ENCODE measurements at places on chromosomes 3 and 15.

- no peak for DNase-seq
Observed at GRCh38 chr15:75616766-75617165, 8.8 kb downstream of the SNUPN start.

DNA sequence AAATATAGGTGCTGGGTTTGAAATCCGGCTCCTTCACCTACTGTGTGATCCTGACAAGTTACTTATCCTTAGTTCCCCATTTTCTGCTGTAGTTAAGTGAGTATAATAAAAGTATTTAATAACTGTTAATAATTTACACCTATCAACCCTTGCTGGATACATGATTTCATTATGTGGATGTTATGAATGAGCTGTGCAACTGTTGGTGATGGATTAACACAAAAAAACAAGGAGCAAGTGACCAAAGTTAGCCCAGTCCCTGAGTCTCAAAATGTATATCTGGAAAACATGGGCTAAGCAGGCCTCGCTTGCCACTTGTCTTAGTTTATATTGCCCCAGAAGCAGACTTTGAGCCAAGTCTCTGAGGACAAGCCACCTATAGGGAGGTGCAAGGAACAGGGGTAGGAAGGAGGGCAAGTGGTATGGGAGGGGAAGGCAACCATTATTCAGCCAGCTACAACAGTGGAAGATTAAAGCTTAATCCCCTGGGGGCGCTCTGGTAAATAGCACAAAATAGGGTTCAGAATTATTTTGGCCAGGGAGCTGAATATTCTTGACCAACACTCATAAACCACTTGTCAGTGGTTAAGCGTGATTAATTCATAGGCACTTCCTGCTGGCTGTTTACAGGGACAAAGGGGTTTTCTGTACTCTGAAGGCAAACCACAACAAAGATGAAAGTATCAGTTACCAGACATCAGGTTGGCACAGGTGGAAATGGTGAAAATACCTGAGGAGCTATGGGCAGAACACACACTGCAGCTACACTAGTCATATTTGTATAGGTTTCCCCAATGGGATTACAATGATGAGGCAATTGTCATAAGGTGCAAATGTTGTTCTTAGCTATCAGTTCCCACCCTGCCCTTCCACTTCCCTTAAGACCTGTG lies 76.2 kb downstream of the TRIM42 start:
- DNase-seq: no peak

DNA sequence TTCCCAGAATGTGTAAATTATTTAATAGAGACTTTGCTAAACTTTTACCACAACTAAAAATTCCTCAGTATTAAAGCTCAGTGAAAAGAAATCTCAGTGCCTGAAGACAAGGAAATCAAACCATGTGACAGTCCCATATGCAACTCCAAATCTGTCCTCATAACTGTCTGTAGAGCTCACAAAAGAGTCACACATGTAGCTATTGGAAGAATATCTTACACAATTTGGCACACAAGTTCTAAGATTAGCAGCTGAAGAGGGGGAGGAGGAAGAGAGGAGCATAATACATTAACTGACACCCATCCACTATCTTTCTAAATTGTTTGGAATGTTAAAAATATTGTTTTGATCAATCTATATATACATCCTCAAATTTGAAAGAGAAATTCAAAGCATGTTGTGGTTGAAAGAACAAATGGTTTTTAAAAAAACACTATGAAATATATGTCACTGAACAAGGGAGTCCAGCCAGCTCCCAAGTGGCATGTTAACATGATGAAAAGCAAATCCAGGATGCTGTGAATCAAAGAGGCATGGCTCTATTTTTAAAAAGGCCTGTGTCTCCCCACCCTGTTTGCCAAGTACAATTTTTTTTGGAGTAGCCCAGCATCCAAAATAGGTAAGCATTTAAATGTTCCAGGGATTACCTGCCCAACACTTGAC lies 126.3 kb upstream of the NANOGP8 start:
- DNase-seq: no peak

- no peak for DNase-seq
Observed at GRCh38 chr3:168085491-168086119, 10.1 kb downstream of the GOLIM4 start.

DNA sequence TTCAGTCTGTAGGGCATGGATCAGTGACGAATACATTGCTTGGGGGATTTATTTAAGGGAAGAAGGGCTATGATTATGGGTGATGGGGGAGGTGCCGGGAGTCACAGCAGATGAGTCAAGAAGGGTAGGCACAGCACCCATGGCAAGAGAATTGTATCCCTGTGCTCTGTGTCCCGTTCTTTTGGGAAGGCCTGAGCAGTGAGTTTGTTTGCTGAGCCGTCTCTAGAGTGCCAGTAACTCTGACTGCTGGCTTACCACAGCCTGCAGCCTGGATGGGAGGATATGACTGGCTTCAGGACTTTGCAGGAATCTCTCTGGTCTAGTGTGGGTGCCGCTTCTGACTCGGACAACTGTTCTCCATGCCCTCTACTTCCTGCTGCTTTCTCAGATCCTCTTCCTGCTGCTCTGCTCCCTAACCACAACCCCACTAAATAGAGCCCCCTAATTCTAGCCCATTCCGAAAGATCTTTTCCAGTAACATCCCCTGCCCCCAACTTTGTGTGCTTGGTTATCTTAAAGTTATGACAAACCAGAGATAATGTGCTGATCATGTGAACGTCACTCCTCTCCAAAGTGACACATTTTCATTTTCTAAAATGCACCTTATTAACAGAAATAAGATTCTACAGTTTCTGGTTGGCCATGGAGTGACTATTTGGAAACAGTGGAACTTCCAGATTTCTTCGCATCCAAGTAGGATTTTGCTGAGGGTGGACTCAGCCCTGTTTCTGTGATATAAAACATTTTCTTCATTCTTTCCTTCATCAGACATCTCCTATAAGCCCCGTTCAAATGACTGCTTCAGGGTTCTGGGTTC lies 239.0 kb downstream of the SLCO3A1 start:
- DNase-seq: no peak

DNA sequence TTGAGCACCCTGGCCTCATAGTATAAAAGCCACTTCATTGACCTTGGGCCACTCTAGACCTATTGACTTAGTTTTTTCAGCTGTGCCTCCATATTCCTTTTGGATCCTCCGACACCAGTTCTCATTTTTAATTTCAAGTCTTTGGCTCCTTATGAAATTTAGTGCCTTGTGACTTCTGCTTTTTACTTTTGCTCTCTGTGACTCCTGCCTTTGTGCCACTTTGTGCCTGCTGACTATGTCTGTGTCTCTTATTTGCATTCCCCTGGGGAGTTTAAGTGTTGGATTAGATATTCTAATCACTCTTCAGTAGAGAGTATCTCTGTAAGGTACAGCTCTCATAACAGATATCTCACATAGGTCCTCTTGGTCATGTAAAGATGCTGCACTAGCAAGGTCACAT lies 39.6 kb upstream of the GPR149 start:
- DNase-seq: no peak

DNA sequence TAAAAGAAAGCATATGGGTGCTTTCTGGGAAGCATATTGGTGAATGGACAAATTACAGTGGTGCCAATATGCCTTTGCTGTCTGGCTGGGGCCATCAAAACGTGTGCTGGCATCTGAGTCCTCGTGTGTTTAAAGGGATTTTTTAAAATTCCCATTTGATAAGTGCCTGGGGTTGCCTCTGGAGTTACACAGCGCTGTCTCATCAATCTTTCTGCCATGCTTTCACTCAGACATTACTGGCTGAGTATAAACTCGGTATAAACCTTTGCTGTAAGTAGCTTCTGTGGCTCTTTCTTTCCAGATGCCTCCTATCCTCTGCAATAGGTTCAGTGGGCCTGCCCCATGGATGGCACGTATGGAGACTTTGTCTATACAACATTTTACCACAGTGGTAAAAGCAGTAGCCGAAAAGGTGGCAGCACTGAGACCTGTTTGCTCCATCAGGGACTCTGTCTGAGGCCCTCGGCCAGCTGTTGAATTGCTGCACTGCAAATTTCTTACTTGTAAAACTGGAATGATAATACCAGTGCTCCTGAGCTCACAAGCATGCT lies 195.5 kb downstream of the LPP start:
- DNase-seq: no peak

GRCh38 chr3:37871858-37872257 lies 10.2 kb downstream of the CTDSPL start:
- no peak for DNase-seq

GRCh38 chr15:39511916-39512260 lies 69.0 kb upstream of the THBS1 start:
- DNase-seq: peak; percentile 61

DNA sequence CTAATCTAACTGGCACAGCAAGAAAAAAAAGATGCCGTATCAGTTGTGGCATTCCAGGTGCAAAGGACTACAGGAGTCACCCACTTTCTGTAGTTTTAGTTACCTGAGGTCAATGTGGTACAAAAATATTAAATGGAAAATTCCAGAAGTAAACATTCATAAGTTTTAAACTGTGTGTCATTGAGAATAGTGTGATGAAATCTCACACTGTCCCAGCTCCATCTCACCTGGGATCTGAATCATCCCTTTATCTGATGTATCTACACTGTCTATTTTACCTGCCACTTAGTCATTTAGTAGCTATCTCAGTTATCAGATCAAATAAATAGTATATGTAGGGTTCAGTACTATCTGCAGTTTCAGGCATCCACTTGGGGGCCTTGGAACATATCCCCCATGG lies 26.7 kb downstream of the GBE1 start:
- DNase-seq: no peak

- peak; percentile 69 for DNase-seq
Observed at GRCh38 chr3:29335943-29336342, 55.1 kb downstream of the RBMS3 start.

DNA sequence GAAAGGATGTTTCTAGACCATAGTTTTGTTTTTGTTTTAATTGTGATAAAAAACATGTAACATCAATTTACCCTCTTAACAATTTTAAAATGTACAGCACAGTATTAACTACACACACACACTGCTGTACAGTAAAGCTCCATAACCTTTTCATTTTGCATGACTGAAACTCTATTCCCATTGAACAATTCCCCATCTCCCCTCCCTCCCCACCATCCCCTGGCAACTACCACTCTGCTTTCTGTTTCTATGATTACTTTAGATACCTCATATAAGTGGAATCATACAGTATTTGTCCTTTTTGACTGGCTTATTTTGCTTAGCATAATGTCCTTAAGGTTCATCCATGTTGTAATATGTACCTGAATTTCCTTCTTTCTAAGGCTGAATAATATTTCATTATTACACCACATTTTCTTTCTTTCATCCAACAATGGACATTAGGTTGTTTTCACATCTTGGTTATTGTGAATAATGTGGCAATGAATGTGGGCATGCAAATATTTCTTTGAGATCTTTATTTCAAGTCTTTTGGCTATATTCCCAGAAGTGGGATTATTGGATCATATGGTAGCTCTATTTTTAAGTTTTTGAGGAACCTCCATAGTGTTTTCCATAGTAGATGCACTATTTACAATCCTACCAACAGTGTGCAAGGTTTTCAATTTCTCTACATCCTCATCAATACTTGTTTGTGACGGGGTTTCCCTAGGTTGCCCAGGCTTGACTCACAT lies 10.7 kb downstream of the CHST14 start:
- peak; percentile 58 for DNase-seq

- DNase-seq: no peak
Observed at GRCh38 chr3:13122081-13123012, 49.1 kb upstream of the IQSEC1 start.

- DNase-seq: no peak
Observed at GRCh38 chr15:77475898-77476297, 55.2 kb downstream of the HMG20A start.

DNA sequence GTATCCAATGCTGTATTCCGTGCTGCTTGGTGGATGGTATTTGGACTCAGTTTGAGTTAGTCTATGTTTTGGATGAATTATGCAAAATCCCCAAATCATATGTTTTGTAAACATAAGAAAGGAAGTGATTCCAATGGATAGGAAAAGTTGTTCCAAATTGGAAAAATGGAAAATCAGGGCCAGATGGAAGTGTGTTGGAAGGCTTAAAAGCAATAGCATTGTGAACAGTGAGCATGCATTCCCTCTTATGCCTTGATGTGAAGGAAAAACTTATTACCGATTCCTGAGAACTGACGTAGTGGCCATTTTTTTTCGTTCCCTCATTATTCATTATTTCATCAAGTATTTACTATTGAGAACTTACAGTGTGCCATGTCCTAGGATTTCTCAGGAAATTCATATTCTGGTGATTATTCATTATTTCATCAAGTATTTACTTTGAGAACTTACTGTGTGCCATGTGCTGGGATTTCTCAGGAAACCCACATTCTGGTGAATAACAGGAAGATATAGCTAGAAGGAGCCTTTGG lies 144.1 kb upstream of the TPRG1 start:
- no peak for DNase-seq

- DNase-seq: no peak
Observed at GRCh38 chr3:24781454-24781853, 286.8 kb upstream of the THRB start.

- peak; percentile 24 for DNase-seq
Observed at GRCh38 chr3:72128921-72129320, 344.0 kb upstream of the PROK2 start.

GRCh38 chr3:148873977-148874376 lies 8.9 kb downstream of the CPA3 start:
- no peak for DNase-seq

DNA sequence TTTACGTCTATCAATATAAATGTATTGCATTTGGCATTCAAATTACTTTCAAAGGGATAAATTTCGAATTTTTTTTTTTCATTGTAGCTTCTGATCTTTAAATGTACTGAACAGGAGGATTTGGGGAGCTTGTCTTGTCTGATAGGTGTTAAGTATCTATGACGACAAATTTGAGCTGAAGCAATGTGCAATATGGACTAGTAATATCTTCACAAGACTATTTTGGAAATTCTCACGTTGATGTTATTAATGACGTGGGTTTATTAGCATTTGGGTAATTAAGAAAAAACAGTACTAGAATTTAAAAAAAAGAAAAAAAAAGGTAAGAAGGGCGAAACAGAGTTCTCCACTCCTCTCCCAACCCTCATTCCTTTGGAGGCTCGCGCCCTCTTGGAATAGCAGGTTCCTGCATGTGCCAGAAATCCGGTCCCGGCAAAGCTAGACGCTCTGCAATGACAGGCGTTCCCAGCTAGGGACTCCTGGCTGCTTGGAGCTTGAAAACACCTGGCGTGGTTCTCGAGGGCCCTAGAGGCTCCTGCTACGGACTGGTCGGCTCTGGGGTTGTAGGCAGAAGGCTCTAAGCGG lies 648 bp upstream of the P2RY1 start:
- DNase-seq: no peak

GRCh38 chr15:71551566-71551965 lies 258.8 kb upstream of the NR2E3 start:
- DNase-seq: no peak

DNA sequence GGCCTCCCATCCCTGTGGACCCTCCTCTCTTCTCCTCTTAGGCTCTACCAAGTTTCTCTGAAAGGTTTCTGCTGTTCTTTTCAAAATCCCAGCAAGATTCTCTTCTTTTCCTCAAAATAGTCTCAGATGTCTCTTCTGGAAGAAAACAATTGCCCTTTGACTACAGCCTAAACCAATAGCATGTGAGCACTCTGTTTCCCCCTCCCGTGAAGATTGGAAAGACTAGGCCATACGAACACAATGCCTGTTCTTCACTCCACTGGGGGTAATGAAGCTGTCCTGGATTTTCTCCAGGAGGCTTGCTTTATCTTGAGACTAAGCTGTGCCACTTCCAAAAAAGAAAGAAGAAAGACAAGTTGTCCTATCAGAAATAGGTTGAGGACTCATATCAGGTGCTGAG lies 178.7 kb upstream of the MCTP2 start:
- DNase-seq: no peak

GRCh38 chr15:88274553-88275460 lies 18.3 kb upstream of the NTRK3 start:
- peak; percentile 77 for DNase-seq

- DNase-seq: no peak
Observed at GRCh38 chr3:26522919-26523318, 99.7 kb upstream of the LRRC3B start.

Data from adipocyte (in vitro differentiated cells).